ENCODE measurements at places on chromosomes 5 and 9.
A peak's percentile ranks its signal among the peaks of the same experiment; 100 is the strongest.

- no peak for DNase-seq
- peaks cover 3% of the 10 kb centered on the region for H3K27me3 ChIP-seq
- no peak overlapping the region for H3K27ac ChIP-seq
- H3K36me3 ChIP-seq: no peaks in the 10 kb centered on the region
- H3K4me3 ChIP-seq: no peak overlapping the region
- H3K4me1 ChIP-seq: no peaks in the 10 kb centered on the region
Observed at GRCh38 chr5:100654895-100655294, 119.7 kb downstream of the FAM174A start.

GRCh38 chr5:45521067-45521466, 175.1 kb downstream of the HCN1 start:
- no peaks in the 10 kb centered on the region for H3K27me3 ChIP-seq
- no peaks in the 10 kb centered on the region for H3K36me3 ChIP-seq
- no peak overlapping the region for H3K27ac ChIP-seq
- H3K4me1 ChIP-seq: no peaks in the 10 kb centered on the region
- no peak for DNase-seq

GRCh38 chr5:37088009-37088408, 161.2 kb downstream of the CPLANE1 start:
- no peaks in the 10 kb centered on the region for H3K4me1 ChIP-seq
- H3K27me3 ChIP-seq: no peaks in the 10 kb centered on the region
- H3K27ac ChIP-seq: no peak overlapping the region

DNA sequence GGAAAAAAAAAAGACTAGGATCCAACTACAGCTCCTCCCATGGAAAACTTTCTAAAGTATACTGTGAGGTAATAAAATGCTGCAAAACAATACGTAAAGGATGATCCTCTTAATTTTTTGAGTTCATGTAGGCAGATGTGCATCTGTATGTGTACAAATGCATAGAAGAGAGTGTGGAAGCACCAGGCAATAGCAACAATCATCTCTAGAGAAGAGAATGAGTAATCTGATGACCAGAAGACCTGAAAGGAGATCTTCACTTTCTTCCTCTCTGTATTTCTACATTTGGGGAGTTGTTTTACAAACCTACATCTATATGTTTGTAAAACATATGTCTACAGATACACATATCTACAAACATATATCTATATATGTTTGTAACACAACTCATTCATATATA, 29.3 kb upstream of the SPDL1 start:
- no peak overlapping the region for H3K4me3 ChIP-seq
- peaks cover 39% of the 10 kb centered on the region for H3K27me3 ChIP-seq
- H3K36me3 ChIP-seq: peaks cover 1% of the 10 kb centered on the region
- H3K27ac ChIP-seq: no peak overlapping the region

DNA sequence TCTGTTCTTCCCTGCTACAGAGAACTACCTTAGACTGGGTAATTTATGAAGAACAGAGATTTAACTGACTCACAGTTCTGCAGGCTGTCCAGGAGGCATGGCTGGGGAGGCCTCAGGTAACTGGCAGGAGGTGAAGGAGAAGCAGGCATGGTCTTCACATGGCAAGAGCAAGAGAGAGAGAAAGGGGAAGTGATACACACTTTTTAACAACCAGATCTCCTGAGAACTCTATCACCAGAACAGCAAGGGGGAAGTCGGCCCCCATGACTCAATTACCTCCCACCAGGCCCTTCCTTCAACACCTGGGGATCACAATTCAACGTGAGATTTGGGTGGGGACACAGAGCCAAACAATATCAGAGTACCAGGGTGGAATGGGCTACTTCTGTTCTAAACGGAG, 766.8 kb downstream of the TLE1 start:
- H3K27me3 ChIP-seq: no peaks in the 10 kb centered on the region
- no peak for DNase-seq
- H3K36me3 ChIP-seq: peaks cover 5% of the 10 kb centered on the region
- no peaks in the 10 kb centered on the region for H3K4me1 ChIP-seq
- no peak overlapping the region for H3K27ac ChIP-seq

- H3K4me3 ChIP-seq: no peak overlapping the region
- DNase-seq: no peak
- H3K4me1 ChIP-seq: peaks cover 19% of the 10 kb centered on the region
- H3K27ac ChIP-seq: no peak overlapping the region
- no peaks in the 10 kb centered on the region for H3K36me3 ChIP-seq
- H3K27me3 ChIP-seq: peaks cover 6% of the 10 kb centered on the region
Observed at GRCh38 chr5:60259730-60260129, 366.2 kb upstream of the PDE4D start.

DNA sequence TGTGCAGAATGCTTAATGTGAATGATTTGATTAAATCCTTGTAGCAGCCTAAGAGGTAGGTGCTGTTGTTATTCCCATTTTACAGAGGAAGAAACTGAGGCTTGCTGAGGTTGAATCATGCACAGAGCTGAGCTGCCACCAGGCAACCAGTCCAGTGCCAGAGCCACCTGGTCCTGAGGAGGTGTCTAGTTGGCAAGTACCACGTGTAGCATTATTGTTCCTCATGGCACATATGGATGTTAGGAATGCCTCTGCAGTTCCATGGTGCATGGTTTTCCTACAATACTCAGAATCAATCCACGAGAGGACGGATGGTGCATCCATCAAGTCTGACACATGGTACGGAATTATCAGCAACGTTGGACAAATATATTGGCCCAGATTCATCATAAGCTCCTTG, 8.9 kb downstream of the UBE2QL1 start:
- no peak overlapping the region for H3K4me3 ChIP-seq
- H3K4me1 ChIP-seq: no peaks in the 10 kb centered on the region
- H3K36me3 ChIP-seq: no peaks in the 10 kb centered on the region
- peak; percentile 32 for DNase-seq
- H3K27ac ChIP-seq: no peak overlapping the region
- peaks cover 23% of the 10 kb centered on the region for H3K27me3 ChIP-seq

GRCh38 chr5:2170761-2171160, 288.0 kb upstream of the IRX4 start:
- H3K4me3 ChIP-seq: no peak overlapping the region
- no peak overlapping the region for H3K27ac ChIP-seq
- no peak for DNase-seq
- H3K36me3 ChIP-seq: no peaks in the 10 kb centered on the region
- H3K4me1 ChIP-seq: no peaks in the 10 kb centered on the region
- peaks cover 10% of the 10 kb centered on the region for H3K27me3 ChIP-seq

GRCh38 chr9:2260417-2261306, 245.5 kb downstream of the SMARCA2 start:
- no peak overlapping the region for H3K27ac ChIP-seq
- no peak overlapping the region for H3K4me3 ChIP-seq
- H3K27me3 ChIP-seq: peaks cover 5% of the 10 kb centered on the region
- no peak for DNase-seq
- H3K4me1 ChIP-seq: peaks cover 8% of the 10 kb centered on the region

DNA sequence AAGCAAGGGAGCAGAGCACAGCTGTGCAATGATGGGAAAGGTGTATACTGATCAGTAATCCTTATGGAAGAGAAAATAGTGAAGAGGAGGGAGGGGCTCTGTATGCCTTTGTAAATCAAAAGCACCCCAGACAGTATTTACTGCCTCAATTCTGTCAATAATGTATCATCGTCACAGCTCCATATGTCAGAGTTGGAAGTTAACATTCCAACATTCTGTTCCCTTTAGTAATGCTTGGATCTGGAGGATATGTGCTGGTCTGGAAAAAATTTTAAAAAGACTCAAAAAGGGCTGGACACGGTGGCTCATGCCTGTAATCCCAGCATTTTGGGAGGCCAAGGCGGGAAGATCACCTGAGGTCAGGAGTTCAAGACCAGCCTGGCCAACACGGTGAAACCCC, 310.4 kb downstream of the ACTL7B start:
- peaks cover 15% of the 10 kb centered on the region for H3K4me1 ChIP-seq
- H3K4me3 ChIP-seq: no peak overlapping the region
- no peaks in the 10 kb centered on the region for H3K36me3 ChIP-seq
- no peak for DNase-seq

GRCh38 chr9:119366909-119367682, 2.1 kb downstream of the BRINP1 start:
- no peak overlapping the region for H3K27ac ChIP-seq
- H3K4me1 ChIP-seq: peaks cover 8% of the 10 kb centered on the region
- H3K36me3 ChIP-seq: no peaks in the 10 kb centered on the region
- DNase-seq: no peak
- peaks cover 37% of the 10 kb centered on the region for H3K27me3 ChIP-seq
- no peak overlapping the region for H3K4me3 ChIP-seq

All from osteocyte (in vitro differentiated cells).